Non-pigmented ciliary epithelial cell (primary cell): ENCODE measurements at places on chromosomes 7 and 10.

GRCh38 chr10:33117816-33118215 is 159.8 kb upstream of the ITGB1 start:
- no peak for DNase-seq

- no peak for DNase-seq
These were observed 101.9 kb downstream of the EXOC4 start for GRCh38 chr7:133354546-133355324.

DNA sequence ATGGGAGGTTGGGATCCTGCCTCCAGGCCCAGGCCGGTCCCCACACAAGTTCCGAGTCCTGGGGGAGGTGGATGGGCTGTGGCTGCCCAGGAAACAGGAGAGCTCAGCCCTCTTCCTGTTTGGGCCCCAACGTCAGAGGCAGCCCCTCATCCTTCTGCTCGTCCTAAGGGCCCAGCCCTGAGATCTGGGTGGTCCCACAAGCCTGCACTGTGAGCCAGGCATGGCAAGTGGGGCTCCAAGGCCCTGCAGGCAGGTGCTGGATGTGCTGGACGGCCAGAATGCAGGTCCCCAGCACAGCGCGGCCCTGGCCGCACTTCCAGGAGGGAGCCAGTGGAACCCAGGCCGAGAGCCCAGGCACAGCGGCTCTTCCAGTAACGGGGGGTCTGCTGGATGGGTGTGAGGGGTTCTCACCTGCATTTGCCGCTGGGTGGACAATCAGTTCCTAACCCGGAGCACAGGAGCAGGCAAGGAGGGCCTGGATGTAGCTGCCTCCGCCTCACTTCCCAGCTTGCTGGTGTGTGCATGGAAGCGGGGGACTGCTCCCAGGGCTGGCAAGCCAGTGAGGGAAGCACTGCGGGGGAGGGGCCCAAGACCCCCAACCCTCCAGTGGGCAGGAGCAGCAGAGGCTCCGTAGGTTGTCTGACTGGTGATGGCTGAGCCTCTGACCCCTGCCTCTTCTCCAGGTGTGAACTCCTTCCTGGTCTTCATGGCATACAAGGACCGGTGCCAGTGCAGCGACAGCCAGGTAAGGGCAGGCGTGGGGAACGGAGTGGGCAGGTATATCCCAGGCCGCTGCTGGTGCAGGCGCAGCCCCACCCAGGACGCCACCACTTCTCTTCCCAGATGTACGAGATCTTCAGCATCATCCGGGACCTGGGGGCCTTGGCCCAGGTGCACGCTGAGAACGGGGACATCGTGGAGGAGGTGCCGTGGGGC is 9.7 kb downstream of the DPYSL4 start:
- no peak for DNase-seq

DNA sequence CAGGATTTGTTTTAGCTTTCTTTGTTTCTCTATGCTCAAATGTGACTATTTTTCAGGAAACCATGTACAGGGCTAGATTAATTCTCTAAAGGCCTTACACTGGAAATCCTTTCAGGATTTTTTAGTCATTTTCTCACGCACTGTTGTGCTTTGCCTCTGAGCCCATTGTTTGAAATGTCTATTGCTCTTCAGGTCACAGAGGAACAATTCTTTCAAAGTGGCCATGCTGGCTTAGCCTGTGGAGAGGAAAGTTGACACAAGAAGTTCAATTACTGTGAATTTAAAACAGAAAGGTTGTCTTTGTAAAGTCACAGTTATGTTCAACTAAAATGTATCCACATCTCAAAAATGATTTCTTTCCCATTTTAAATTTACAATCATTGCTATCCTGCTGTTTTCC is 1071.7 kb upstream of the POT1 start:
- DNase-seq = no peak

DNA sequence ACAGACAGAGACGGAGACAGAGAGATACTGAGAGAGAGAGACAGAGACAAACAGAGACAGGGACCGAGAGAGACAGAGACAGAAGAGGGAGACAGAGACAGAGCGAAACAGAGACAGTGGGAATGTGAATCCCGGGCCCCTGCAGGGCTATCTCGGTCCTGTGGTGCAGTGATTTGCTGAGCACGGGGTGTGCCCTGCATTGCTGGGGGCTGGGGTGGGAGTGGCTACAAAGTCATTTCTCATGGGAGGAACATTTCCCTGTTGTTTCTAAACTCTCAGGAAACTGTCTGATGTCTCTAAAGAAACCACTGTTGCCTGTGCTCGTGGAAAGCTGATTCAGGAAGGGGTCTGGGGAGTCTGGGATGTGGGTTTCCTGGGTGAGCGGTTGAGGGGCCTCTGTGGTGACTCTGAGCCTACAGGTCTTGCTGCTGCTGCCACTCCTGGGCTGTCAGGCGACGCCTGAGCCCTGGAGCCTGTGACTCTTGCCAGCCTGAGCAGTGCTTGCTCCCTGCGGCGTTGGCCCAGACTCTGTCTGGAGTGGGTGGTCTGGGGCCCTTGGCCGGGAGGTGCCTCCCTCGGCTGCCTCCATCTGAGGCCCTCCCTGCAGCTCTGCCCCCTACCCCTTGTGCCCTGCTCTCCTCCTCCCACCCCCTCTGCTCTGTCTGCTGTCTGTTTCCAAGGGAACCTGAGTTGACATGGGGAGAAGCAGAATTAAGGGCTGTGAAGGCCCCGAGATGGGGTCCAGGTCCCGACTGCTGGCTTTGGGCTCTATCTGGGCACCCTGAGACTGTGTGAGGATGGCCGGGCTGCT is 292.0 kb downstream of the WDR37 start:
- no peak for DNase-seq

GRCh38 chr7:22351329-22351692 is 5.6 kb downstream of the RAPGEF5 start:
- DNase-seq = no peak

GRCh38 chr7:105878746-105879605 is 2.6 kb upstream of the ATXN7L1 start:
- no peak for DNase-seq

- DNase-seq = no peak
These were observed 436.7 kb downstream of the AUTS2 start for GRCh38 chr7:70034999-70035398.

- no peak for DNase-seq
These were observed 75.0 kb downstream of the PDGFA start for GRCh38 chr7:444606-445005.

DNA sequence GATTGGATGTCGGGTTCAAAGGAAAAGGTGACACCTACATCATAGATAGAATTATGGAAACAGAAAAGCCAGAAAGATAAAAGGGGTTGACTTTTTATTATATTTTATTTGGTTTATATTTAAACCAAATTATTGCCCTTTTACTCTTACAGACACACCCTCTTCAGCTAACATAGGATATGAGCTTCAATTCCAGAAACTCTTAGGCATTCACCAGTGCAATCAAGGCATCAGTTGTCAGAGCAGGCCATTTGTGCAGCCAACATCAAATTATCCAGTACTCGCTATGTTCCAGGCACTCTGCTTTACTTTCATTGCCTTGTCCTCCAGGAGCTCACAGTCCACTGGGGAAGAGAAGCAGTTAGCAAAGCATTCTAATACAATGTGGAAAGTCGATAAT is 347.5 kb downstream of the TFEC start:
- no peak for DNase-seq

DNA sequence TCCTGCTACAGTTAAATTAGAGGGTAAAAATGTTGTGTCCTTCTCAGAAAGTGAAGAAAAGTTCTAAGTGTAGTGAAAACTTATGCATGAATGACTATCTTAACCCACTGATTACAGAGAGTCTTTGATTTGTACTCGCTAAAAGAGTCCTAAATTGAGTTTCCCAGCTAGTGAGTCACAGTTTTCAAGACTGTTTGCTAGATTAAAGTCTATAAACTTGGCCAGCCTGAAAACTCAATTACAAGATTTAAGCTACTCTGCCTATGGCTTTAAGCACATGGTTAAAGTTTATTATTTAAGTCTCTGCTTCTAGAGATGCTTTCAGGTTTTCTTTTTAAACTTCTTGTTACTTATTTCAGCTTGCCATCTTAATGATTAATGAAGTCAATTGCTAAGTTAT is 44.4 kb downstream of the MRPS24 start:
- no peak for DNase-seq

DNA sequence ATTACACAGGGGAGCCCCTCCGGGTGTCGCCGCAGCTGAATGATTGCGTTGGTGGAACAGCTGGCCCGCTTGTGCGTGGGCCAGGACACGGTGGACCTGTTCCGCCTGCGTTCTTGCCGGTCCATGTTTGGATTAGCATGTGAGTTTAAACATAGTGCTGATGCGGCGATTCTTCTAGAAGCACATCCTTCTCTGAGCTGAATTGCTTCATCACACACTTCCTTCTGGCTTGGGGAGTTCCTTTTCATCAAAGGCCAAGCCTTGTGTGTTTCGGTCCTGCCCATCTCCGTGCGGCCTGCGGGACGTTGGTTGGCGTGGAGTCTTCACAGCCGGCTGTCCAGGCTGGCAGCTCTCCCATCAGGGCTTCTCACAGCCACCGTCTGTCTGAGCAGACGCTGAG is 45.5 kb upstream of the SLC29A4 start:
- no peak for DNase-seq

- DNase-seq = no peak
These were observed 20.4 kb upstream of the CARD11 start for GRCh38 chr7:3064067-3064466.

- DNase-seq = no peak
These were observed 2.1 kb upstream of the CUL2 start for GRCh38 chr10:35091994-35092790.

GRCh38 chr7:27634671-27635493 is 27.8 kb downstream of the HIBADH start:
- no peak for DNase-seq

- no peak for DNase-seq
These were observed 3.6 kb downstream of the VAX1 start for GRCh38 chr10:117134306-117135025.

- no peak for DNase-seq
These were observed 15.2 kb downstream of the GFRA1 start for GRCh38 chr10:116257785-116258184.
